Activated T-cell treated with anti-CD3 and anti-CD28 coated beads, Interleukin-2, amount 50 U/mL, for 4 hours (primary cell): ENCODE measurements at places on chromosomes 4 and X.

GRCh38 chrX:133290076-133290475, 71.9 kb upstream of the TFDP3 start:
- DNase-seq, result no peak

- DNase-seq, result no peak
Observed at GRCh38 chr4:94743838-94744237, 13.9 kb upstream of the BMPR1B start.

GRCh38 chr4:48167538-48168263, 33.7 kb upstream of the TXK start:
- no peak for DNase-seq

DNA sequence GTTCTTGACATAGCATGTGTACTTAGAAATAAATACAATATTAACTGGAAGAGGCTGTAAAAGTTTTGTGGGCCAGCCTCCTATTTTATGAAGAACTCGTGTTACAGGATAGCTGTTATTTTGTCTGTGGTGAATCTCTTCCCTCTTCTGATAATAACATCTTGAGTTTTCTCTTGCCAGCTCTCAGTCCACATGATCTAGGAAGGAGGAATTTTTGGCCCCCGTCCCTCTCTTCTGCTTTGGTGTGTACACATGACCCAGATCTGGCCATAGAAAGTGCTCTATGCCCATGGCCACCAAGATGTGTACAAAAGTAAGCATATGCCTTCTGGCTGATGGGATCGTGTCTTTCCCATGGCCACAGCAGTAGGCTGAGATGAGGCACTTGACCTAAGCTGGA, 108.0 kb upstream of the LEF1 start:
- DNase-seq, result no peak

GRCh38 chr4:176261481-176261880, 7.5 kb downstream of the ASB5 start:
- no peak for DNase-seq

DNA sequence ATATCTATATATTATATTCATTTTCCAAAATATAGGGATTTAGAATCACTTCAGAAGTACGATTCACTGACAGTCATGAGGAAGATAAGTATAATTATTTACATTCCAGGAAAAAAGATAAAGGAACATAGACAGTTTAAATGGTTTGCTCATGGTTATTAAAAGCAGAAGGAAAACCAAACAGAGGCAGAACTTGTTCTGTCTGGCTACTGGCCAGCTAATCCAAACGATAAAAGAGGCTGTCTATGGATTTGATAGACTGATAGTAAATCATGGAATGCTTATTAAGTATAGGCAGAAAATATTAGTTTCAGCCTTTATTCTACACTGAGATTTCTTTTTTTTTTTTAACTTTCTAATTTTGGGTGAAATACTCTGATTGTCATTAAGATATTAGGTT, 50.2 kb downstream of the RPGR start:
- DNase-seq, result no peak

GRCh38 chr4:127250577-127250976, 382.2 kb upstream of the INTU start:
- no peak for DNase-seq

DNA sequence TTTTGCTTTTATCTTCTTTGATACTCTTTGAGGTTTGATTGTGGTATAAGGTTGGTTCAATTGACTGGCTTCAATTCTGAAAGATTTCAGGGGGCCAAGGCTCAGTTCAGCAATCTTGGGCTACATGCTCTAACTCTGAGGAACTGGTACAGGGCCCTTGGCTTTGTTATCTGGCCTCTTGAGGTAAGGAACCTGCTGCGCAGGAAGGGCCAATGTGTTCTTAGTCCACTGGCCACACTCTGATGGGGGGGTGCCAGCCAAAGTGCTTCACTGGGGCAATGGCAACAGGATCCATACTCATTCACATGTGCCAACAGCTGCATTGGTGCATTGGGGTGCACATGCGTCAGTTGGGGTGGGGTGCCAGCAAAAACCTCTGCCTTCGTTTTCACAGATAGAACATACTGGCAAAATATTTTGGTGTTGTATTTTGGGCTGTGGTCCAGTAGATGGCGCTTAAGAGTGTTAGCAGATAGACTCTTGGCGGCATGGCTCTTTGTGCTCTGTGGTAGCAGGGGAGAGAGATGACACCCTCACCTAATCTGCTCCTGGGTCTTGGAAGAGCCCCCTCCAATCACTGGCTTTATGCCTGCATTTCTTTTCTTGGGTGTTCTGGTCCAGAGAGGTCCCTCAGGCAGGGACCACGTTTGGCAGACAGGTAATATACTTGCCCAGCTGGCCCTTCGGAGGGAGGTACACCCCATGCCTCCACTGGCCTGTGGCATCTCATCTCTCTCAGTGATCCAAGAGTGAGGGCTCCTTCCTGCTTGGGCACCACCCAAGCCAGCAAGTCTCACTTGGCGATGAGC, 42.9 kb downstream of the NDST3 start:
- no peak for DNase-seq

GRCh38 chr4:120263618-120264017, 197.0 kb upstream of the MAD2L1 start:
- DNase-seq, result no peak

DNA sequence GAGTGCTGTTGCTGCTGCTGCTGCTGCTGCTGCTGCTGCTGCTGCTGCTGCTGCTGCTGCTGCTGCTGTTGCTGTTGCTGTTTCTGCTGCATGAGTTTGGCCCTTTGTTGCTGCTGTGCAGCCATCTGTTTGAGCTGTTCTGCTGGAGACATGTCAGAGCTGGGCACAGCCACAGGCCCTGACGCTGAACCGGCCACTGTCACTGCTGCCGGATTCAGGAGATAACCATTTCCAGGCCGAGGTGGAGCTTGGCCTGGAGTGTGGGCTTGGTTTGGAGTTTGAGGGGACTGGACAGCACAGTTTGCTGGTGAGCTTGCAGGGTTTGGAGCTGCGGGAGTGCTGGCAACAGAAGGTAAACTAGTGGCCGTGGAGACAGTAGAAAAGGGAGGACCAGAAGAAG, 224.3 kb downstream of the MGST2 start:
- no peak for DNase-seq

DNA sequence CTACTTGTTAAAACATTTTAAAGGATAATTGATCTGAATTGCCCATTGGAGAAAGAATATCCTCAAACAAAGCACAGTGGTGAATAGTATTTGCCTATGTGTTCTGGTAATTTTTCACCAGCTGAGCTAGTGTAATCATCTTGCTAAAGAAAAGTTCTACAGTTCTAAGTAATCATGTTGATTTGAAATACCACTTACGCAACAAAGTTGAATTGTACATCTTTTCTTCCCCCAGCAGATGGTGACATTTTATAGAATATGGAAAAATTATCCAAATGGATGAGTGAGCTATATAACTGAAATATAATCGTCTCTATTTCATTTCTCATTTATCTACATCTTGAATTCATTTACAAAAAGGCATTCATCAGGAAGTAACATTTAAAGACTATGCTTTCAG, 9.7 kb upstream of the ZNF674 start:
- DNase-seq, result no peak

GRCh38 chr4:87589531-87589930, 18.8 kb upstream of the DSPP start:
- no peak for DNase-seq

DNA sequence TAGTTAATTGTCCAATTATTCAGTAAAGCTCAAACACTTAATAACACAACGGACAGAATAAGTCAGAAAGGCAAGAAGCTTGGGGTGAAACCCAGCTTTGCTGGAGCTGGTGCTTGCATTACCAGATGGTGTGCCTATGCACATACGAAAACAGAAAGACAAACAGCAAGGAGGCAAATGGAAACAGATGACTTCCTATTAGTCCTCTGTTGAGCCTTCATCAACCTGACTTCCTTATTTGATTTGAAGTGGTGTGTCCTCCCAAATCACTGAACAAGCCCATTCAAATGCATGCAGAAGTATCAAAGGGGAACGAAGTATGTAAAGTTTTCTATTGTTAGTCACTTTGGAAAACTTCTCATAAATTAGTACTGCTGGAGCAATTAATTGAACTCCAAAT, 166.2 kb downstream of the ATP10D start:
- no peak for DNase-seq

- DNase-seq, result no peak
Observed at GRCh38 chr4:169144061-169144600, 126.6 kb downstream of the SH3RF1 start.

GRCh38 chrX:26580021-26580420, 364.1 kb downstream of the MAGEB5 start:
- DNase-seq, result no peak

DNA sequence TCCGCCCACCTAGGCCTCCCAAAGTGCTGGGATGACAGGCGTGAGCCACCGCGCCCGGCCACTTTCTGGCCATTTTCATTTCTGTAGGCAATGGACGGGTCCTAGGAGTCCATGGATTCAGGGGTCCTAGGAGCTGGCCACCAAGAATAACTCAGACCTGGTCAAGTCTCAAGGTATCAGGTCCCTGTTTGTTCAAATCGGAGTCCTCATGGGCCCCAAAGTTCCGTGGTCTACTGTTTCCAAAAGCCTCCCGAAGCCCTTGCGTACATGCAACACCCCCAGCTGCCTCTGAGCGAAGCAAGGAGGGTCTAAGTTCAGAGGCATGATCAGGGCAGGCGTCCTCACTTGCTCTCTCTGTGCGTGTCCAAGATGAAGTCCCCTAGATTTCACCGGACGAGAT, 30.1 kb downstream of the P2RY8 start:
- DNase-seq, result no peak

- no peak for DNase-seq
Observed at GRCh38 chrX:13649838-13650237, 3.1 kb upstream of the TCEANC start.

DNA sequence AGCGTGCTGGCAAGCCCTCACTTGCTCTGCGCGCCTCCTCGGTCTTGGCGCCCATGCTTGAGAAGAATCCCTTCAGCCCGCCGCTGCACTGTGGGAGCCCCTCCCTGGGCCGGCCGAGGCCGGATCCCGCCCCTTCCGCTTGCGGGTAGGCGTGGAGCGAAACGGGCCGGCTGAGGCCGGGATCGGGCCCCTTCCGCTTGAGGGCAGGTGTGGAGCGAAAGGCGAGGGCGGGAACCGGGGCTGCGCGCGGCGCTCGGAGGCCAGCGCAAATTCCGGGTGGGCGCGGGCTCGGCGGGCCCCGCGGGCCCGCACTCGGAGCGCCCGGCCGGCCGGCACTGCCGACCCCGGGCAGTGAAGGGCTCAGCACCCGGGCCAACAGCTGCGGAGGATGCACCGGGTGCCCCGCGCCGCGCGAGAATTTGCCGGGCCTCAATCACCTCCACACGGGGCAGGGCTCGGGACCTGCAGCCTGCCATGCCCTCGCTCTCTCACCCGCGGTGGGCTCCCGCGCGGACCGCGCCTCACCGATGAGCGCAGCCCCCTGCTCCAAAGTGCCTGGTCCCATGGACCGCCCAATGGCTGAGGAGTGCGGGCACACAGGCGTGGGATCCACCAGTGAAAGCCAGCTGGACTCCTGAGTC, 58.1 kb upstream of the GBA3 start:
- DNase-seq, result no peak

GRCh38 chr4:108359130-108359985, 190.6 kb upstream of the LEF1 start:
- no peak for DNase-seq

DNA sequence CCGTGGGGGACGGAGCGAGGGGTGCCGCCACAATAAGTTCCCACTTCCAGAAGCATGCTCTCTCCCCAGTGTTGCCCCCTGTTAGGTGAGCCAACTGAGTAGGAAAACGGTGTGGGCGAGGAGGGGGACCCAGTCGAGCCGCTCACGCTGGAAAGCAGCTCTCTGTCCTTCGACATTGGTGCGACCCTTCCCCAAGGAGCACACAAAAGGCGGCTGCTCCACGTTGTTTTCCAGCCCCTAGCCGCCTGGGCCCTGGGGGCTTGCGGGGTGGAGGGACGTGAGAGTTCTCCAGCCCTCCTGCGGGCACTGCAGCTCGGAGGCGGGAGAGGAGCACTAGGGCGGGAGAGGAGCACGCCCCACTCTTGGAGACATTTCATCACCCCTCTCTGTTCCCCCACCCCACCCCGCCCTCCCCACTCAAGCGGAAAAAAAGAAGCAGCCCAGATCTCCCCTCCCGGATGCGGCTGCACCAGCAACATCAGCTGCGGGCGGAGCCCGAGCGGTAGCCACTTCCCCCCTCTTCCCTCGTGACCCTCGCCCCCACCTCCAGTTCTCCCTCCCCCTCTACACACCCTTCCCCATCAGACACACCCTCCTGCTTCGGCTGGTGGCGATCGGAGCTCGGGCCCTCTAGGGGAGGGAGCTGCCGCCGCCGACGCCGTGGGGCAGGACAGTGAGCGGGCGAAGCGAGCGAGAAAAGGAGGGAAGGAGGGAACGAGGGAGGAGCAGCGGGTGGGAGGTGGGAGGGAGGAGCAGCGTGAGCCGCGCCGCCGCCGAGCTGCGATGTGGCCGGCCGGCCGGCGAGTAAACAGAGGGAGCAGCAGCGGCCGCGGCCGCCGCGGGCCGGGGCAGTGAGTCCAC, at the start of gene DOCK11:
TSS of gene DOCK11 (plus strand) at position 755 of the 861 bp plus-strand sequence. CDS start 157 bp downstream, outside the sequence.
- DNase-seq, result peak; percentile 71

- DNase-seq, result no peak
Observed at GRCh38 chr4:125703443-125703842, 388.7 kb downstream of the FAT4 start.

DNA sequence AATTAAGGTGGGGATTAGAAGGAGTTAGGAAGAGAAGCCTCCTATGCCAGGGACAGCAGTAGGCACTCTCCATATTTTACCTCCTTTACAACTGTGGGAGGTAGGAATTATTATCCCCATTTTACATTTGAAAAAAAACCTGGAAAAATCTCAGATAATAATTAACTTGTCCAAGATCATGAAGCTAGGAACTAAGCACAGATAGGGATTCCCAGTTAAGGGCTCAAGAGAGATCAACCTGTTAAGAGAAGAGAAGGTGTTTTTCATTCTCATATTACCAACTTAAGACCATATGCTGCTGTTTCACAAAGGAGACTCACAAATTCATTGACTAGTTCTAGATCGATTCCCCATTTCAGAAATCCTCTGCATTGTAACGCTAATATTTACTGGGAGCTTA, 16.1 kb upstream of the FAM47E start:
- no peak for DNase-seq
